ENCODE measurements at places on chromosomes 4 and X. TPM values are rescaled to one million over a fixed set of nuclear protein-coding genes. Genes with fewer than 3 reads are reported as not detected.
A peak's percentile ranks its signal among the peaks of the same experiment; 100 is the strongest.

DNA sequence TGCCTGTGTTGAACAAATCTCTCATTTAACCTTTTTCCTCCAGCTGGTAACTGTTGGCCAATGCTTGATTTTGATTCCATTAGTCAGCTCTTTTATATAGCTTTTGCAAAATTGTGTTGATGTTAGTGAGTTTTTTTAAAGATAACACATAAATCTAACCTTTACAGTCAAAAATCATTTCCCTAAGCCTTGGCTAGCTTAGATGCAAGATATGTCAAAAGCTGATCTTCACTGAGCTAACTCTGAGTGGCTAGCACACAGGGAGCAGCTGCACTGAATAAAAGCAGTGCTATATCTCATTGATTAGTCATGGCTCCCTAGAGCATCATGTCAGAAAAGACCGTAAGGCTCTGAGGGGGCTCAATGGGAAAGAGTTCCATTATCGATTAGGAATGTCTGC lies 78.7 kb downstream of the PPARGC1A start:
- no peak for DNase-seq

DNA sequence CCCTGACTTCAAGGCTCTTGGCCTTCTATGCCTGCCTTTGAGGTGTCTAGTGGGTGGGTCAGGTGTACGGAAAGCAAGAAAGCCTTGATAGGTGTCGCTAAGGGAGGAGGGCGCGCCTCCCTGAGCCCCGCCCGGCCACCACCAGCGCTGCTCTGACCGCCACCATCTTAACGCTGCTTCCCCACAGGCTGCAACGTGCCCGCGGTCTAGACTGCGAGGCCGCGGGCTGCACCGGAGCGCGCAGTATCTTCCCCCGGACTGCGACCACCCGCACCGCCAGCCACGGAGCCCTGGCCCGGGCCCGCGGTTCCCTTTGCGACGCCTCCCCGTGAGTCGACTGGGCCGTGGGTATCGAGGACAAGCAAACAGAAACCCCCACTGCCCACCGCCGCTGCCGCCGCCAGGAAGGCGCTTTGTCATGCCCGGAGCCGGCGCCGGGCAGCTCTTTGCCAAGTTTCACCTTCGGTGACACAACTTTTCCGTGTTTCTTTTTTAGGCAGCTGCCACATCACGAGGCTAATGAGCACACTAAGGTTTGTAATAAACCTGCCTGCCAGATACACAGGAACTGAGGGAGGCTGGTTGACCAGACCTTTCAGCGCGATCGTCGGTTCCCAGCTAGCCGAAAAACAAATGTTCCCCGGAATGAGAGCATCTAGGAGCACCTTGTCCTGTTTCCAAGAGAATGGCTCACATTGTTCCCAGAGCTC lies 335.8 kb upstream of the F9 start:
- no peak for DNase-seq

DNA sequence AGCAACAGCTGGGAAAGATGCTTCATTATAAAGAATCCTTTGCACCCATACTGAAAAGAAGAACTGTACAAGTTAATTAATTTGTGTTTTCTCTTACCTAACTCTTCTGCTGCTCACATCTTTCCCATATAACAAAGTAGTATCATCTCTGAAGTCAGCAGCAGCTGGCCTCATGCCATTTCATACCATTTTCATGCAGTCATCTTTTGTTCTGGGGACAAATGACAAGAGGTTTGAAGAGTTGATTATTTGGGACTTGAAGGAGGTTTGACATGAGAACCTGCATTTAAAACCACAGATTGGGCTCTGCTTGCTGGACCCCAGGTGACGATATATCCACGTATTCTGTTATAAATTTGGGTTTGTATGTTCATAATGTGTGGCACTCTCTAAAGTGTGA lies 430.3 kb downstream of the SPRY1 start:
- peak; percentile 63 for DNase-seq

DNA sequence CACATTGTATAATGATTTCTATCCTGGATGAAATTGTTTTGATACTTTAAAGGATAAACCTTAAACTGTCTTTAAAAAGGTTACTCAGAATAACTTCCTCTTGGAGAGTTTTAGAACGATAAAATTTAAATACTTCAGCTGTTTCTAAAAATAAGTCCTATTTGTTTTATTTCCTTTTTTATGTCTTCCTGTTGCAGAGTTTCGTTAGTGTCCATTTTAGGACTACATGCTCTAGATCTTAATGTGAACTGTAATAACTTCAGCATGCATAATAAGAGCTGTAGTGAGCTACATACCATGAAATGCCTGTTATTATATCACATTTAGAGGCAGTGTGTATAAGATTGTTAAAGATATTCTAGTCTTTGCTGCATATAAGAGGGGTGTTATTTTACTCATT lies 14.6 kb downstream of the ATP10D start:
- no peak for DNase-seq

- DNase-seq: no peak
Observed at GRCh38 chr4:89422441-89422990, 114.9 kb upstream of the GPRIN3 start.

GRCh38 chrX:431056-431455 lies 44.3 kb upstream of the PPP2R3B start:
- DNase-seq: no peak

GRCh38 chr4:48205107-48205506 lies 64.5 kb downstream of the TEC start:
- no peak for DNase-seq

- no peak for DNase-seq
Observed at GRCh38 chr4:38503689-38504395, 160.2 kb upstream of the KLF3 start.

GRCh38 chr4:41619161-41619560 lies 81.2 kb downstream of the LIMCH1 start:
- no peak for DNase-seq

DNA sequence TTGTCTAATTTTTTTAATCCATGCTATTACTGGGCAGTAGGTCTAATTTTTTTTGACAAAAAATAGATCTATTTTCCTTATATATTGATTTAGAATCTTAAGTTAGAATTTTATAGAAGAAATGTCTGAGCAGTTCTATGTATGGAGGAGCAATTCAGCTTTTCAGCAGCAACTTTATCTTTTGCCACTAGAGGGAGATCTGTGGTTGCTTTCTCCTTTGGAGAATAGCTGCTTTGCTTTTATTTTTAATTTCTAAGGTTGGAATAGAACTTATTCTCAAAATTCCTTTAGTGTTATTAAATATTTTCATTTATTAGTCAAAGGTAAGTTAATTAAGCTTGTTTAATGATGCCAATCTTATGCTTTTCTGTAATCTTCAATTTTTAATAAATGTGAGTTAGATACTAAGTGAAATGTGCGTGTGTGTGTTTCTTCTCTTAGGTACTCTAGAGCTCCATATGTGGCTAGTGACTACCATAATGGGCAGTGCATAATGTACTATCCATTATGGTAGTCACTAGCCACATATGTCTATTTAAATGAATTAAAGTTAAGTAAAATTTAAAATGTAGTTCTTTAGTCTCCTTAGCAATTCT lies 29.3 kb downstream of the FAM199X start:
- DNase-seq: no peak

- DNase-seq: no peak
Observed at GRCh38 chr4:69684804-69685203, 31.8 kb upstream of the UGT2A1 start.

- peak; percentile 60 for DNase-seq
Observed at GRCh38 chr4:5874811-5875449, 18.0 kb downstream of the CRMP1 start.

DNA sequence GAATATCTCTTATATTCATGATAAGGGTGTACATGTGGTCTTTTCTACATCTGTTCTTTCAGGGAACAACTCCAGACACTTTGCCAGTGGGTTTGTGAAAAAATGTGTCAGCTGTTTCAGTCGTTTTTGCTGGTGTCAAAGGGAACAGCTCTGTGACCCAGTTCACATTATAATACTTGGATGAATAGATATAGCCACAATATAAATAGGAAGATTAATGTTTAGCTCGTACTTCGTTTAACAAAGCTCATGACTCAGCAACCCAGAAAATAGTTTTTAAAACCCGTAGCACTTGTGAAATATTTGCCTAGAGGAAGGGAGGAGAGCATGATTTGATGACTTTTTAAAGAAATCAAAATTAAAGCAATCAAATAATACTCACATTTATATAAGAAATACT lies 7.9 kb downstream of the LIAS start:
- DNase-seq: no peak

DNA sequence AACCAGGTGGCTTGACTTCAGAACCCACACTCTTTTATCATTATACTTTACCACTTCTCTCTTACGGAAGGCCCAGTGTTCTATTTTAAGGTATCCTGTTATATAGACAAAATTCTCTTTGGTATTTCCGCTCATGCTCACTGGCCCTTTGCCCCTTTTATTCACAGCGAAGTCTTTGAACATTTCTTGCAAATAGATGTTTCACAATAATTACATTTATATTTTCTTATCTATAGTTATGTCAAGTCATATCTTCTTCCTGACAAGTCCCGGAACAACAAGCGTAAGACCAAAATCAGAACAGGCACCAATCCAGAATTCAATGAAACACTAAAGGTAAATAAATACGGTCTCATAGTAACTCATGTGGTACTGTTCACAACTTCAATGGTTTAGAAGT lies 102.0 kb downstream of the SYTL5 start:
- no peak for DNase-seq

GRCh38 chrX:103276581-103277002 lies at the start of gene TCEAL5:
TSS of gene TCEAL5 (minus strand) at chrX:103276750. CDS start at chrX:103274563, 2,187 bp downstream.
- DNase-seq: no peak

- DNase-seq: no peak
Observed at GRCh38 chr4:33184657-33185290, 2464.6 kb downstream of the PCDH7 start.

- no peak for DNase-seq
Observed at GRCh38 chr4:40333921-40334352, 1.2 kb upstream of the CHRNA9 start.

- no peak for DNase-seq
Observed at GRCh38 chrX:148441387-148441786, 59.0 kb upstream of the AFF2 start.

DNA sequence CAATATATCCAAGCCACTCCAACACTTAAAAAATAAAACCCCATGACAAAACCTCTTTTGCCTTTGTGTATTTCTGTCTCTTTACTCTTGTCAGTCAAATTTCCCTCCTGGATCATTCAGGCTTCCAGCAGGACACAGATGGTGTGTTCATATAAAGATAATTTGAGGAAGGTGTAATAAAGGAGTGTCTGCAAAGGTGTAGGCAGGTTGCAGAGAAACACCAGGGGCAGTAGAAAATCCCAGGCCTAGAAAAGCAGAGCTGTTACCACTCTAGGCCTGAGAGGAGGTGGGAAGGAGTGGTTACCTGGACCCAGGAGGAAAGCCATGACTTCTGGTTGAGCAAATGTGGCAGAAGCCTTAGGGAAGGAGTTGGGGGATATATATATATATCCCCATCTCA lies 28.8 kb downstream of the CHRNA9 start:
- DNase-seq: no peak

- no peak for DNase-seq
Observed at GRCh38 chr4:152522245-152522644, 13.6 kb downstream of the FBXW7 start.

DNA sequence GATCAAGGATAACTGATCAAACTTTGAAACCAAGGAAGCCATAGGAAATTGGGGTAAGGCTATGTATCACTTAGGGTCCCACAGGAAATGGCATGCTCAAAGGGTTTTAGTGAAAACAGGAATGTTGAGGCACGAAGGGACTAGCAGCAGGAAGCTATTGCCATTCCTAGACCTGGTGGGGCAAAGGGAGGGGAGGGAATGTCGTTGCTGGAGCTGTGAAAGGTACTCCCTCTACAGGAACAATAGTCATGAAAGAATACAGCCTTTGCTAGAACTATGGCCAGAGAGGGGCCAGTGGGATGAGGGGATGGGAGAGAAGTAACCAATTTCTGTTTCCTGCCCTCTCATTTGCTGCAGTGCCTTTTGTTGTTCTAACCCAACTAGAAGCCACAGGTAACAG lies 11.9 kb downstream of the REPS2 start:
- no peak for DNase-seq

GRCh38 chr4:88981556-88981955 lies 75.4 kb downstream of the FAM13A start:
- DNase-seq: no peak

GRCh38 chr4:136241221-136241986 lies 1290.9 kb downstream of the PCDH18 start:
- DNase-seq: no peak

The TBC1D8B gene
- 16.9 TPM for total RNA-seq

The SHOX gene
- total RNA-seq: not detected

The ALPK1 gene
- total RNA-seq: 18.2 TPM

The GLUD2 gene
- 3.3 TPM for total RNA-seq

The IL2 gene
- total RNA-seq: not detected

The BEND2 gene
- total RNA-seq: not detected

The MSANTD1 gene
- total RNA-seq: 0.39 TPM

The PRDM8 gene
- total RNA-seq: 0.59 TPM

The NEUROG2 gene
- not detected for total RNA-seq

The CD38 gene
- 0.39 TPM for total RNA-seq

The CXCL3 gene
- total RNA-seq: 0.49 TPM

The MTMR8 gene
- 1.7 TPM for total RNA-seq

Measured in skin of body (tissue), 3 donors.